Stimulated activated CD4-positive, alpha-beta T cell treated with anti-CD3 and anti-CD28 coated beads, TNF-alpha, amount 100 ng/mL, for 1 hour (primary cell): ENCODE measurements at places on chromosomes 3 and 15.
A peak's percentile ranks its signal among the peaks of the same experiment; 100 is the strongest.

DNA sequence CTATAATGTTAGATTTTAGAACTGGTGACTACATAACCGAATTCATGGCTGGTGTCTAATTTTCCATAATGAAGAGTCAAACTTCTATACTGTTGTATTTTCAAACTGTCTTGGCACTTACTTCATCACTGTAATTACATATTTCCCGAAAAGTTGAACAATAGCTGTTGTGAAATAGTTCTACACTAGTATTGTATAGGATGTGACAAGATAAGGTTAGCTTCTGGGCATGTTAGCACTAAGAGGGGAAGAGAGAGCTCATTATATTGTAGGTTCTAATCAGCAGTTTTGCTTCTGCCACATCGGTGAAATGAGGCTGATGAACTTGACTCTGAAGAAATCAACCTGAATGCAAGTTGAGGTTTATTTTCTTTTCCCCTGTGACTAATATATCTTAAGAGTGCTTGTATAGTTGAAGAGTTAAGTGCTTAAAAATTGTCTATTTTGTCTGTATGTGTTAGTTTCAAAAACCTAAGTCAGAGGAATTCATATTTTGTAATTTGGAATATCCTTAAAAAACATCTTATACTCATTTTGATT is 8.9 kb downstream of the GYG1 start:
- DNase-seq, result no peak

DNA sequence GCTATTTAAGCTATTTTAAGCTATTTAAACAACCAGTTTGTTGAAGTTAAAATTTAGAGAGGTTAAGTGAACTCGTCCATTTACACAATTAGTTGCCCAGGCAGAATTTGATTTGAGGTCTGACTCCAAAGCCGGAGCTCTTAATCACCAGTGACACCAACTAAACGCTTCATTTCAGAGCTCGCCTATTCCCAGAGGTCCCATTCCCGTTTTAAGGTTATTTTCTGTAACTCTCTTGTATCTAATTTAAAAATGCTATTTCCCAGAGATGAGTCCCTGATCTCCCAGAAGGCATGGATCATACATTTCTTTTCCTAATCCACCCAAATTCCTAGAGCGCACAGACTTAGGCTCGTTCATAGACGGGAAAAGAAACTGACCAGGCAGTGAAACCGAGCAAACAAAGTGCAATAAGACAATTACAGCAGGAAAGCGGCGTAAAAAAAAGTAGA is 904 bp upstream of the MCTP2 start:
- DNase-seq, result no peak

DNA sequence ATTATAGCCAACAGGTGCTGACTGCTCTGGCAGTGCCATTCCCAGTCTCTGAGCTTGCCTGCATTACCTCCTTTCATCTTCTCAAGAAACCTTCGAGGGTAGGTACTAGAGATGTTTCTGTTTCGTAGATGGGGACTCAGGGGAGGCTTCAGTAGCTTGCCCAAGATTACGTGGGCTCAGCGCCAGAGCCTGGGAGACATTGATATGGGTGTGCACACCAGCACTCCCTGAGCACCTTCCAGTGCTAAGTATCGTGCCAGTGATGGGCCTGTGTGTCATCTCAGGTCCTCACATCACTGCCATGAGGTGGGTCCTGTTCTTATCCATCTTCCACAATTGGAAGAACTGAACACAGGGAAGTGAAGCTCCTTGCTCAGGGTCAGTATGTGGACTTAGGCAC is 15.2 kb downstream of the TSEN2 start:
- DNase-seq, result no peak

DNA sequence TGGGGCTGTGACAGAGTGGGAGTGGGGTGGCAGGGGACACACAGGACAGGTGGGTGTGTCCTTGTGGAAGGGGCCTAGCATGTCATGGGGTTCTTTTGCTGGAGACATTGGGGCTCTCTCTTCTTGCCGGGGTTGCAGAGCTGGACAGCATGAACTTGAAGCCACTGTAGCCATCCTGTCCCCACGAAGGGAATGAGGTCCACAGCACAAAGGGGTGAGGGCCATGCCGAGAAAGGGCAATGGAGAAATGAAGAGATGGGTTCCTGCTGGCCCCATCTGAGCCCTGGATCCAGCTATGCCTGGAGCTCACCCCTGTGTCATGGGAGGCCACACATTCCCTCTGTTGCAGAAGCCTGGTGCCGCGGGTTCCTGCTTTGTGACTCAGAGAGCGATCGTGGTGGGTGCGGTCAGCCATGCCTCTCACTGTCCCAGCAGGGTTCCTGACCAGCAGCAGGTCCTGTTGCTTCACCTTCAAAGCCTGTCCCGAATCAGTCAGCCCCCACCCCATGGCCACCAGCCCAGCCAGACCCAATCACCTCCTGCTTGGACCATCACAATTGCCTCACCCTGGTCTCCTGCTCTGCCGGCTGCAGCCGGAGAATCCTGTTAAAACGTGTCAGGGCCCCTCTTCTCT is 50.0 kb downstream of the DNAJB8 start:
- DNase-seq, result no peak

DNA sequence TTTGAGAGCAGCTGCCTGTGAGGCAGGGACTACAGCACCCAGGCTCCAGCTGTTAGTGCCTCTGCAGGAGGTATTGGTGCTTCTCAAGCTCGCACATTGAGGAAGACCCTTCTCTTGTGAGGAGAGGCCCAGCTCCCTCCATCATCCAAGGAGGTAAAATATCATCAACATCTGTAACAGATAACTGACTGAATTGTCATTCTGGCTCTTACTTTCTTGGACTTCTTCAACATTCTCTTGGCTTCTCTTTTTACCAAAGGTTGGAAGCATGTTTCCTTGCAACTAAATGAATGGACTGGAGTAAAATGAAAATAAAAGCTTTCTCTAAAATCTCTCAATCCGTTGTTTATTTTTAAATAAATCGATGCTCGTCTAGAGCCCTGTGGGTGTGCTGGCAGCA is 53.1 kb upstream of the PXYLP1 start:
- DNase-seq, result no peak

- no peak for DNase-seq
Observed at GRCh38 chr3:194225988-194226663, 90.2 kb downstream of the HES1 start.

DNA sequence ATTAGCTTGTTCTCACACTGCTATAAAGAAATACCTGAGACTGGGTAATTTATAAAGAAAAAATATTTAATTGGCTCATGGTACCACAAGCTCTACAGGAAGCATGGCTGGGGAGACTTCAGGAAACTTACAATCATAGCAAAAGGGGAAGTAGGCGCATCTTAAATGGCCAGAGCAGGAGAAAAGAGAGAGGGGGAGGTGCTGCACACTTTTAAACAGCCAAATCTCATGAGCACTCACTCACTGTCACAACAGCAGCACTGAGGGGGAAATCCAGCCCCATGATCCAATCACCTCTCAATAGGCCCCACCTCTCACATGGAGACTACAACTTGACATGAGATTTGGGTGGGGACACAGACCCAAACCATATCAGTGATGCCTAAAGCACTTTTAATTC is 82.5 kb downstream of the DCLK3 start:
- DNase-seq, result no peak

DNA sequence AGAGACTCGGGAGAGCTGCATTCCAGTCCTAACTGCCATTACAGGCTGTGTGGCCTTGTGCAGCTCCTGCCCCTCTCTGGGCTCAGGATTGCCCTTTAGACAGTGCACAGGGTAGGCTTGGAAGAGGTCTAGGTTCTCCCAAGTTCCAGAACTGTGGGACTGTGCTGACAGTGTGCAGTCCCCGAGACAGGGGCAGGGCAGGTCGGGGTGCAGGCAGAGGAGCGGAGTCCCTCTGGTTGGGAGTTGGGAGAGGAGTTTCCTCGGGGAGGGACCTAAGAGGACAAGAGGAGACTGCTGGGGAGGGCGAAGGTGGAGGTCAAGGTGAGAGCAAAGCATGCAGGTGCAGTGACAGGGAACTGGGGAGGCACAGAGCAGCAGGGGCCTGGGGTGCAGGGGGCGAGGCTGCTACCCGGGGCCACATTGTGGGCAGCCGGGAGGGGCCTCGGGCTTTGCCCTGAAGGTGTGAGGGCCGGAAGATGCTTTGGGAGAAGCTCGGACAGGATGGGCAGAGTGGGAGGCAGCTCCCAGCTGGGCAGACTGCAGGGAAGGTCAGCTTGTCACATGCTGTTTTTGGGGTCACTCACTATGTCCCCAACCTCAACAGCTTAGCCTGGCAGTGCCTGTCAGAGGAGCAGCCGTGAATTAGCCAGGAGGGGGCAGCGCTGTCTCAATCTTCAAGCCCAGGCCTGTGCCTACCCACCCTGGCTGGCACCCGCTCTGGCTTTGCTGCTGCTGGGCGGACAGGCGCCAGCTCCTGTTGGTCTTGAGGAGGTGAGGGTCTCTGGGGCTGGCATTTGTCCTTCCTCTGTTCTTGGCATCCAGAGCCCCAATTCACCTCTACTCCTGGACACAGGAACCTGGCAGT is 15.4 kb upstream of the CSPG4 start:
- DNase-seq, result peak; percentile 58

- no peak for DNase-seq
Observed at GRCh38 chr3:65330072-65330471, 642.3 kb upstream of the ADAMTS9 start.

DNA sequence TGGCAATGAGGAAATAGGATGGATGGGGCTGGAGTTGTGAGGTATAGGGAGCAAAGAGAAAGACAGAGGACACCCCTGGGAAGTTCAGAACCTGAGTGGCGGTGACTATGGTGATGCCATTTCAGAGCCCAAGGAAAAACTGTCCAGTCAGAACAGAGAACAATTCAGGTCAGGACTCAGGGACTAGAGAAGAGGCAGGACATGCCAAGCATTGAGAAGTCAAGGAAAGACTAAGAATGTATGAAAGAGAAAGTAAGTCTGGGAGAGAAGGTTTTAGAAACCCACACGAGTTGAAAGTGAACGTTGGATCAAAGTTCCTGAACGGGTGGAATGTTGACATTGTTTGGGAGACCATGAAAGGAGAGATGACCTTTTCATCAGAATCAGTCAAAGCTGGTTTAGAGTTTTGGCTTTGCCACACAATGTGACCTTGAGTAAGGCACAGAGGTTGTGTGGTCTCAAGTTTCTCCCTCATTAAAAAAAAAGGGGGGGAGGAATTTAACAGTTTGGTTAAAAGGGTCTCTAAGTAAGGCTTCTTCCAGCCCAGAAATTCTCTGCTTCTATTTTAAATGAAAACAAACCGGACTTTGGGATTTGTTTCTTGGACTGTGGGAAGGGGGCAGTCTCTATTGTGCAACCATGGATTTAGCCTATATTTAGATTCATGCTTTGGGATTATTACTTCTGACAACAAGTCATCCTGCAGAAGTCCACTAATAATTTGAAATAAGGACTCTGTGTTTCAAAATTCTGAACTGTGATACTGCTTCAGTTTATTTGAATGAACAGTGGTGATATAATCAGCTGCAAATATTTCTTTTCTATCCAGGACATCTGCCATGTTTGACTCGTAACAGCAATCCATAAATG is 315.9 kb upstream of the TBL1XR1 start:
- DNase-seq, result no peak

- DNase-seq, result no peak
Observed at GRCh38 chr15:29864501-29864900, 42.2 kb upstream of the TJP1 start.
